Right hindlimb (tissue), 1 donor: ENCODE measurements at places on chromosomes 6 and 20.

GRCh38 chr20:5513975-5514516 is 197.3 kb upstream of the PROKR2 start:
- DNase-seq = no peak

- no peak for DNase-seq
Observed at GRCh38 chr6:169589699-169590257, 112.1 kb downstream of the WDR27 start.

DNA sequence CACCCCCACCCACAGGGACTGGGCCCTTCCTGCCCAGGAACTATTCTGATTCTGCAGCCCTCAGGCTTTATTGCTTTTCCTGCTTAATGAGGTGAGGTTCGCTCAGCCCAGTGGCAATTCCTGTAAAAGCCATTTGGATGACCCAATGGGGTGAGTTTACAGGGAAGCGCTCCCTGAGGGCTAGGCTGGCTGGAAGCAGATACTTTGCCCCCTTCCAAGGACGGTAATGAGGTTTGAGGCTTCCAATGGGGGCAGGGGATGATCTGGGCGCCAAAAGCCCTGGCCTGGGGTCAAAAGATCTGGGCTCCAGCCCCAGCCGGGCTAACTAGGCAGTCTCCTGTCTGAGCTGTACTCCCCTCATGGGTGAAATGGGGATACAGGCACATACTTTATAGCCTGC is 41.8 kb downstream of the RIPOR3 start:
- DNase-seq = peak; percentile 52

- DNase-seq = no peak
Observed at GRCh38 chr20:55271371-55271770, 733.9 kb downstream of the CBLN4 start.

DNA sequence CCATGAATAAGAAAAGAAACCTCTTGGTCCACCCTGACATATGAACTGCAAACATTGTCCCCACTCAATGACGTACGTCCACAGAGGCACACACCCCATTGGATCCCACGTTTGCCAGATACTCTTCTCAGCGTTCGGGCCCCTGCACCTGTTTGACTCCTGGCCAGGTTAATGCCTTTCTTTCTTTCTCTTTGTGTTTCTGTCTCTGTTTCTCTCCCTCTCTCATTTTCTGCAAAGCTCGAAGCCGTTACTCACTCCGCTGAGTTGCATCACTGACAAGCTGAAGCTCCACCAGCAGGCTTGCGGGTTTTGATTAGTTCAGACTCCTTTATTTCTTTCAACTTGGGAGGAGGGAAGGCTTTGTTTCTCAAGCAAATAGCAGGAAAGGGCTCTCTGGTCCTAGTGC is 135.5 kb upstream of the SUPT3H start:
- DNase-seq = no peak

- no peak for DNase-seq
Observed at GRCh38 chr6:119749335-119749734, 399.8 kb upstream of the MAN1A1 start.

- DNase-seq = no peak
Observed at GRCh38 chr6:35018746-35019145, 122.4 kb downstream of the TCP11 start.

GRCh38 chr20:19934792-19935491 is 82.2 kb upstream of the NAA20 start:
- DNase-seq = peak; percentile 65

GRCh38 chr6:110341663-110342596 is 16.2 kb downstream of the METTL24 start:
- no peak for DNase-seq

DNA sequence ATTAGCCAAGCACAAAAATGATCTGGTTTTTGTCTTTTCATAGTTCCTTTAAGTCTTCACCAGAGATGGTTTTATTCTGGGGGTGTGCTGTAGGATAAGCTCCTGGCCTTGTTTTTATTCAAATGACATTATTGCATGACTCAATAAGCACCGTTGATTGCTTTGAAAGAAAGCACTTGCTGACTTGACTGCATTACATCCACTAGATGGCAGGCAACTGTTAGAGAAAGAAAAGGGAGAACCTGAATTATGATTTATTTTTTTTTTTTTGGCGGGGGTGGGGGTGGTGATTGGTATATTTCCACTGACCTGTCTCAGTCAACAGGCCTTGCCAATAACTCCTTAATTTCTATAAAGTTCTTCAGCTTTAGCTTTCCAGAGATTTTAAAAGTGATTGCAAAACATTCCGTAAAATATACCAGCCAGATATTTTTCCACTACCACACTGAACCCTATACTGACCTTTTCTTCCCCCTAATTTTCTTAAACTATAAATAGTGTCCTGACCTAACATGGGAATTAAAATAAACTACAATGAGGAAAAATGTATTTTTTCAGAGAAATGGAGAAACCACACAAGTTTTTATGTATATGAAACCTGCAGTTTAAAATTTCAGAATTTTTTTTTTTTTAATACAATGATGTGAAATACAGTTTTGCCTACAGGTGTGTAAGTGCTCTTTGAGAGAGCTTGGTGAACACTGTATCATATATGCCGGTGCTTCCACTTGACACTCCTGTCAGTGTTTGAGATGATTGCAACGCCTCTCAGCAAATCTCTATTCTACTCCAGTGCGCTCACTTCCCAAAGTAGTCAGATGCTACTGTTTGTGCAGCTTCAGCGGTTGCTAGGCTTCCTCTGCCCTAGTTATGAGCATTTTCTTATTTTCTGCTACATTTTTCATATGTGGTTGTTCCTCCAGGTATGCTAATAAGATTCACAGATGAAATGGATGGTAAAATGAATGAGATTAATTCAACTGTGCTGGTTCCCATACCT is 274.3 kb downstream of the CD109 start:
- DNase-seq = peak; percentile 40

DNA sequence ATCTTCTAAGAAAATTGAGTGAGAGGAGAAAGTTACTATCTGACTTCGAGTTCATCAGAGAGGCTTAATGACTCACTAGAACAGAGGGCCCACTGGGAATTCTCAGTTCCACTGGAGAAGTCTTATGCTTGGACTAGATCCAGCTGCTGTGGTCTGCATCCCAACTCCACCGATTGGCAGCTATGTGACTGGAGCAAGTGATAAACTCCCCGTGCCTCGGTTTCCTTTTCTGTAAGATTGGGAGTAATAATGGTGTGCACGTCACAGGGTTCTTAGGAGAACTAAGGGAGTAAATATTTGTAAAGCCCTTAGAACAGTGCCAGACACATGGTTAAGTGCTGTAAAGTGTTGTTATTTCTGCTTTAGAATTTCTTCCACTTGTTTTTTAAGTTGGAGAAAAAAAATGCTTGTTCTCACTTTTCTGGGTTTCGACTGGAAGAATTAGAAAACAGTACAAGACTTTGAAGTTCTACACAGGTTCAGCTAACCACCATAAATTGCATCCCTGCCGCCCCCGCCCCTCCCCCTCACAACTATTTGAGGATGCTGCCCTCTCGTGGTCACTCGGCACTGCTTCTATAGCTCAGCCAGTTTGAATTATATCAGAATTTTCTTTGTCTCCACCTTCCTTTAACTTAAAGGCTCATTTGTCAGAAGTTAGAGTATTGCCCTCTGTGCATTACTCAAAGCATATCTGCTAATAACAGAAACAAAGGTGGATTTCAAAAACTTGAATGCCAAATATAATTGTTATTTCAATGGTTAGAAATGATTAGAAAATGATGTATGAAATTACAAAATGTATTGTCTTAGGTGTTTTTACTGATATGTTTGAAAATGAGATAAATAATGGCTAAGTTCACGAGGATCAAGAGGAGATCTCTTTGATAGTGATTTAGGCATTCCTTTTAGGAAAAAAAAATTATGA is 95.0 kb upstream of the IFNGR1 start:
- peak; percentile 70 for DNase-seq

DNA sequence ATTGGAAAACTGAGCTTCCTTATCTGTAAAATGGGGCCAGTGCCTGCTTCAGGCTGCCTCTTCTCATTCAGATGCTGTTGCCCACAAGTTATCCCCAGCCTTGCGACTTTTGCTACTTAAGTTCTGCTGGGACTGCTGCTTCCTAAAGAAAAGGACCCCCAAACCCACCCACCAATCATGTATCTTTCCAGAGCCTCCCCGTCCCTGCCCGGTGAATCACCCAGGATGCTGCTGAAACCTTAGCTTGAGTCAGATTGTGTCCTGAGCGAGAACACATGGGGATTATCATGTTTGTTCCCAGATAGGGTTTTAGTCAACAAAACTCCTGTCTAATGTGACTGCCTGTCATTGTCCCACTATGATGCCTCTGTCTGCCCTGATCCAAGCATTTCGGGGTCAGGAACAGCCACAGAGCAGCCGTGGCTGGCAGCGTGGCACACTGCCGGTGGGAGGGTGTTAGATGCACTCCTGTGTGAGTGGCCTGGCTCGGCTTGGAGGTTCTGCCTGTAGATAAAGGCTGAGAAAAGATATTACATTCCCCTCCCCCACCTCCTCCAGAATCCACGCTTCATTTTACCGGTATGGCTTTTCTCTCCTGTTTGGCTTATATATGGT is 79.9 kb downstream of the TOX2 start:
- no peak for DNase-seq
